ENCODE measurements at places on chromosomes 3 and 15.

GRCh38 chr15:52496776-52497470 is 31.8 kb downstream of the MYO5A start:
- DNase-seq, result peak; percentile 45

DNA sequence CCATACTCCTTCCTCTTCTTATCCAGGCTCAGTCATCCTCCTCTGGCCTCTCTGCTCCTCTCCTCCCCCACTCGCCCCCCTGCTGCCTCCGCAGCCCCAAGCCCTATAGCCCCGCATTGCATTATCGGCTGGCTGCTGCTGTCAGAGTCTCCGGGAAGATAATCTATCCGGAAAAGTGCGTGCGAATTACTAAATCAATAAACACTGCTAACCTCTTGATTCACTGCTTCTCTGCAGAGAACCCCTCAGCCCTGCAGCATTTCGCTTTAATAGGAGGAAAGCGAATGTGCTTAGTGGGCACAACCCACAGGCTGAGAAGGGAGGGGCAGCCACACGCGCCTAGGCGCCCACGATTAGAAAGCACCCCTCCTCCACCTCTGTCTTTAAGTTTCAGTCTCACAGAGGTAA is 167.6 kb downstream of the ABHD5 start:
- DNase-seq, result no peak

DNA sequence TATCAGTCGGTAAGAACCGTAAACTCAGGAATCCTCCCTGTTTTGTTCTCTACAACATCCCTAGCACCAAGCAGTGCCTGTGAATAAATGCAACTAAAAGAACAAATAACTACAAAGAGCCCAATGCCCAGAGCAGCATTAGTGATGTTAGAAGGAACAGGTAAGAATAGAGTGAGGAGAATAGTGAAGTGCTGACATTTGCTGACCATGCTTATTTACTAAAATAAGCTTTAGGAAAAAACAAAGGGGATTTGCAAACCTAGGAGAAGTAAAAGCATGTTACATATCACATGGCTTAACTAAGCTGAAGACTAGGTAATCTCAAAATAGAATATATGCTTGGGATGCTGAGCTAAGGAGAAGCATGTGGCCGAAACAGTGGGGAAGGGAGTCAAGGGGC is 186.1 kb upstream of the SLC2A2 start:
- no peak for DNase-seq

DNA sequence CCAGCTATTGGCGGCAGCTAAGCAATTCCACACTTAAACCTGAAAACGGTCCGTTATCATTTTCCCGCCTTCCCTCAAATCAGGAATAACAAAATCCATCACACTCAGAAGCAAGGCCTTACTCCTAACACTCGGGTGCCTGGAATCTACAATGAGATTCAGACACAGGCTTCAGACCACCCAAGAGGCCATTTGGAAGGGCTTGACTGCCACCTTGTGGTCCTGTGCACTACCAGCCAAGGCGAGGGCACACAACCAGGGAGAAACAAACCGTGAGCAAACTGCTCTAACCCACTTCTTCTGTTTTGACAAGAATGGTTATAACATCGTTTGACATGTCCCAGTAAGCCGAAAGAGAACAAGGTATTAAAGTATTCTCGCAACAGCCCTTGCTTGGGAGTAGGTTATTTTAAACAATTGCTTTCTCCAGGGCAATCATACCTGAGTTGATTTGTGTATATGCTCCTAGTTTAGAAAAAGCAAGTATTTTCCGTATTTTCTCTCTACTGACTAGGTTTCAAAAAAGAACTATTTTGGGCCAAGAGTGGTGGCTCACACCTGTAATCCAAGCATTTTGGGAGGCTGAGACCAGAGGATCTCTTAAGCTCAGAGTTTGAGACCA is 40.1 kb upstream of the TAFA4 start:
- DNase-seq, result peak; percentile 36

DNA sequence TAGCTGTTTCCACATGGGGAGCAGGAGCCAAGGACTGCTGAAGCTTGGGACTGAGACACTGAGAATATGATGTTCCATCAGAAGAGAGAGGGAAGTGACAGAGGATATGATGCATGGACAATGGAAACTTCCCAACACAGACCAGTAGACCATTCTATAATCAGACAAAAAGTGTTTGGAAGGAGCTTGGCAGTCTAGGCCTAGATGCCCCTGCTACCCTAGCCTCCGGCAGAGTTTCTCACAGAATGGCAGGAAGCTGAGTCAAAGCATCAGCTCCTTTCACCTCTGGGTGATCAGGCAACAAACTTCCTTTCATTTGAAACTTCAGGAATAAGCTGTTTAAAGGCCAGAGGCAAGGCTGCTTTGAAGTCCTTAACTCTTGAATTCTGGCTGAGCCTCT is 222.0 kb downstream of the NEK10 start:
- DNase-seq, result no peak

DNA sequence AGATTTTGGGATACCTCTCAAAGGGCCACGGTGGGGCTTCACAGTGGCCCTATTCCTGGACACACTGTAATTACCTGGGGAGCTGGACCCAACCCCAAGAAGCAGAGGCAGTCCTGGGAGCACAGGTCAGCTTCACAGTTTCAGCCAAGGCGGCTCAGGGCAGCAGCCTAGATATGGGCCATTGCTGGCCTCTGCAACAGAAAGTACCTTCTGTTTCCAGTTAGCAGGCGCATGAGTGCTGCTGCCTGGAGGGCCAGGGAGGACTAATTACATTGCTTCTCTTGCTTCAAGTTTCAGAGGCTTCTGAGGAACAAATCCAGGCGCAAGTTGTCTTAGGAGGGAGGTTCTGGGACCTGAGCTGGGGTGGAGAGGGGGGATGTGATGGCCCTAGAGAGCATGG is 13.5 kb upstream of the DUSP7 start:
- DNase-seq, result no peak

DNA sequence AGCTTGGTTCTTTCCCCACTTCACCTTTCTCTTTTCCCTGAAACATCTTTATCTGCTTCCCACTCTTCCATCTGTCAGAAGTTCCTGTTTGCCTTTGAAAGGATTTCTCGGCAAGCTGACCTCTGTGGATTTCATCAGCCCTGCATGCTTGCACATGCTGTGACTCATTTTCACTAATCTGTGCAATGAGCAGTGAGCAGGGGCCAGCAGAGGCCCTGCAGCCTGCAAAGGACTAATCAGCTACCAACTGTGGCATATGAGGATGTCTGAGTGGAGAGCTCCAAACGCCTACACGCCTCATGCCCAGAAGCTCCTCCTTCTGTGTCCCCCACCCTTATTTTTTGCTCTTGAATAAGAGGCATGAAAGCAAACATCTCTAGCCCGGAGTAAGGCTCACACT is 333.0 kb upstream of the SEMA6D start:
- DNase-seq, result no peak

GRCh38 chr15:98653686-98654085 is 5.3 kb downstream of the IGF1R start:
- peak; percentile 42 for DNase-seq

GRCh38 chr3:111975131-111975530 is 3.7 kb upstream of the ABHD10 start:
- no peak for DNase-seq

DNA sequence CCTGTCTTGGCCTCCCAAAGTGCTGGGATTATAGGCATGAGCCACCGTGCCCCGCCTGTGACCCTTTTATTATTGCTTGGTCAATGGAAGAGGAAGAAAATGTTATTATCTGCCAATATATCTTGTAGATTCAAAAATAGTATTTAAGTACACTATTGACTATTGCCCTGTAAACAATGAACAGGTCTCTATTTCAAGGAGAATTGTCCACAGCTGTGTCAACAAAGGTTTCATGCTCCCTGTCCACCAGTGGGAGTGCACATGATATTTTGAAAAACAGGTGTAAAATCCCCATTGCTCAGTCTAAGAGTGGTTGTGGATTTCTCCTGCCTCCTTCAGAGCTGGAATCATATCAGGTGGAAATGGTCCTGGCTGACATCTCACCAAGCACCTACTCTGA is 36.5 kb upstream of the IGF1R start:
- no peak for DNase-seq

DNA sequence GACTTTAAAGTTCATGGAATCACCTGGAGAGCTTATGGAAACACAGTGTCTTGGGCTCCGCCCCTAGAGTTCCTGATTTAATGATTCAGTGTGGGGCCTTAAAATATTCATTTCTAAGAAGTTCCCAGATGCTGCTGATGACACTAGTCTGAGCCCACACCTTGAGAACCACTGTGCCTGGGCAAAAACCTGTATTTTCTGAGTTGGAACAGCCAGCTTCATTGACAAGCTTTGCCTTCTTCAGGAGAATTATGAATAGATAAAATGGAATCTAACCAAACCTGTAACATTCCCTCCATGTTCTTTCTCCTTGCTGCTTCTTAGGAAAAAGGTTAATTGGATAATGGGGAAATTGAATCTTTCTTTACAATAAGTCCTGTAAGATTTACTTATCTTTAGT is 490.7 kb downstream of the DIPK2A start:
- DNase-seq, result no peak

Data from AML-193 (cell line).